ENCODE measurements at places on chromosomes 4 and X.

GRCh38 chr4:53060278-53060677, 198.2 kb downstream of the RASL11B start:
- H3K36me3 ChIP-seq = no peaks in the 10 kb centered on the region
- no peak overlapping the region for H3K4me3 ChIP-seq
- DNase-seq = no peak
- H3K4me1 ChIP-seq = no peaks in the 10 kb centered on the region
- H3K27ac ChIP-seq = no peak overlapping the region
- H3K27me3 ChIP-seq = no peaks in the 10 kb centered on the region

- H3K4me3 ChIP-seq = no peak overlapping the region
- no peak overlapping the region for H3K27ac ChIP-seq
- H3K4me1 ChIP-seq = peaks cover 1% of the 10 kb centered on the region
- no peaks in the 10 kb centered on the region for H3K36me3 ChIP-seq
- no peak for DNase-seq
Measured at GRCh38 chr4:183907871-183908683, 3.0 kb downstream of the STOX2 start.

- H3K4me3 ChIP-seq = no peak overlapping the region
- no peak overlapping the region for H3K27ac ChIP-seq
- no peak for DNase-seq
Measured at GRCh38 chrX:139156356-139156755, 374.2 kb upstream of the F9 start.

GRCh38 chr4:76872556-76872955, 25.4 kb downstream of the SOWAHB start:
- H3K27me3 ChIP-seq = peaks cover 4% of the 10 kb centered on the region
- H3K4me3 ChIP-seq = no peak overlapping the region
- no peak overlapping the region for H3K27ac ChIP-seq
- no peaks in the 10 kb centered on the region for H3K36me3 ChIP-seq
- H3K4me1 ChIP-seq = no peaks in the 10 kb centered on the region

- no peaks in the 10 kb centered on the region for H3K27me3 ChIP-seq
- H3K27ac ChIP-seq = no peak overlapping the region
- H3K36me3 ChIP-seq = peaks cover 42% of the 10 kb centered on the region
- no peak overlapping the region for H3K4me3 ChIP-seq
- no peaks in the 10 kb centered on the region for H3K4me1 ChIP-seq
Measured at GRCh38 chr4:51870441-51871188, 27.7 kb downstream of the DCUN1D4 start.

GRCh38 chr4:74032064-74032463, 6.4 kb downstream of the CXCL3 start:
- H3K36me3 ChIP-seq = no peaks in the 10 kb centered on the region
- H3K4me1 ChIP-seq = no peaks in the 10 kb centered on the region
- peaks cover 11% of the 10 kb centered on the region for H3K27me3 ChIP-seq
- DNase-seq = no peak
- no peak overlapping the region for H3K27ac ChIP-seq
- no peak overlapping the region for H3K4me3 ChIP-seq

- no peak overlapping the region for H3K4me3 ChIP-seq
- peaks cover 3% of the 10 kb centered on the region for H3K36me3 ChIP-seq
Measured at GRCh38 chr4:110619463-110620247, 3.2 kb downstream of the PITX2 start.

- H3K4me1 ChIP-seq = peaks cover 13% of the 10 kb centered on the region
- H3K27me3 ChIP-seq = no peaks in the 10 kb centered on the region
- DNase-seq = no peak
- H3K36me3 ChIP-seq = no peaks in the 10 kb centered on the region
- H3K4me3 ChIP-seq = no peak overlapping the region
Measured at GRCh38 chrX:112818114-112819007, 22.3 kb downstream of the AMOT start.

DNA sequence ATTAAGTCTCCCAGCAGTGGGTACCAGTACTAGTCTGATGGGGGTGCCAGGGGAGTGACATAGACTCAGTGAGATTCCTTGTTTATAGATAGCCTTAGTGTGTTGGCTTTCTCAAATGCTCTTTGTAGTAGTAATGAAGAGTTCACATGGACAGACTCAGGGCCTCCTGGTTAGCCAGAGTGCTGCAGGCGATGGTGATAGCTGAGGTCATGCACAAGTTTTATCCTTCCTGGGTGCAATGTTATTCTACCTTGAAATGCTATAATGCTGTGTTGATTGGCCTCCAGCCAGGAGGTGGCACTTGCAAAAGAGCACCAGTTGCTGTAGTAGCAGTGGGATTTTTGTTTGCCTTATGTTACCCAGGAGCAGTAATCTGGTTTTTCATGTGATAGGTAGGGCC, 35.5 kb upstream of the ADH4 start:
- H3K4me3 ChIP-seq = no peak overlapping the region
- H3K4me1 ChIP-seq = no peaks in the 10 kb centered on the region
- no peak for DNase-seq
- H3K27me3 ChIP-seq = no peaks in the 10 kb centered on the region

- no peaks in the 10 kb centered on the region for H3K4me1 ChIP-seq
- H3K27me3 ChIP-seq = no peaks in the 10 kb centered on the region
- H3K4me3 ChIP-seq = no peak overlapping the region
Measured at GRCh38 chr4:8553216-8553615, 27.0 kb upstream of the GPR78 start.

DNA sequence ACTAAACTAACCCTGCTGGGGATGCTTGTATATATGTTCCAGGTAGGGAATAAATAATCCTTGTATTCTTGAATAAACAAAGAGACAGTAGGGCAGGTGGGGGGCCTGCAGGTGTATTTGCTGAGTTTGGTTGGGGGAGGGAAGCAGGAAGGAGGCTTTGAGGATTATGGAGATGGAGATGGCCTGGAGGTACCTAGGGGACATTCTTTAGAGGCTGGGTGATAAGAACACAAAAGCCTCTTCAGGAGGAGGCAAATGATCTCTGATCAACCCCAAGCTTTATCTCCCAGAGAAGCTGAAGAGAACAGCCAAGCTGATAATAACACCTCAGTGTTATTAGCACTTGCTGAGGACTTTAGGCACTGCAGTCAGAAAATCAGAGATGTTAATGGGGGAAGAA, 187.7 kb downstream of the MGST2 start:
- DNase-seq = no peak
- H3K36me3 ChIP-seq = no peaks in the 10 kb centered on the region
- peaks cover 43% of the 10 kb centered on the region for H3K27me3 ChIP-seq
- H3K27ac ChIP-seq = no peak overlapping the region
- peaks cover 27% of the 10 kb centered on the region for H3K4me1 ChIP-seq
- H3K4me3 ChIP-seq = no peak overlapping the region

GRCh38 chr4:174520660-174521059, 1.6 kb downstream of the HPGD start:
- no peak overlapping the region for H3K4me3 ChIP-seq
- peaks cover 61% of the 10 kb centered on the region for H3K27me3 ChIP-seq
- peaks cover 12% of the 10 kb centered on the region for H3K4me1 ChIP-seq
- no peak overlapping the region for H3K27ac ChIP-seq

DNA sequence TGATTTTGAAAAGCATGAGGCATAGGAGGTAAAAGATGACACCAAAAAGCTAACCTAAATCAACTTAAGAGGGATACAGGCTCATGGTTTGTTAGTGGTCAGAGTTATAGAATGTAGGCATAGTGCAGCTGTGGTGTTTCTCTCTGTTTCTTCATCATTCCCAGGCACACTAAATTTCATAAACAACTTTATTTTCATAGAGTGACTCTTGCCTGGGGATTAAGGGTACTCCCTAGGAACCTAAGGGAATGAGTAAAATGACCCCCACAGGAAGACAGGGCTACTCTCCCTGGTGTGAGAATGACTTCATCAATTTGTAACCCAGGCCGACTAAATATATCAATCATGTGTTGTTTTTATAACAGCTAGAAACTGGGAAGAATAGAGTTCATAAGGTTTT, 11.1 kb downstream of the FABP2 start:
- DNase-seq = no peak
- no peak overlapping the region for H3K27ac ChIP-seq
- H3K4me3 ChIP-seq = no peak overlapping the region
- H3K36me3 ChIP-seq = no peaks in the 10 kb centered on the region
- H3K27me3 ChIP-seq = peaks cover 38% of the 10 kb centered on the region
- H3K4me1 ChIP-seq = peaks cover 10% of the 10 kb centered on the region

DNA sequence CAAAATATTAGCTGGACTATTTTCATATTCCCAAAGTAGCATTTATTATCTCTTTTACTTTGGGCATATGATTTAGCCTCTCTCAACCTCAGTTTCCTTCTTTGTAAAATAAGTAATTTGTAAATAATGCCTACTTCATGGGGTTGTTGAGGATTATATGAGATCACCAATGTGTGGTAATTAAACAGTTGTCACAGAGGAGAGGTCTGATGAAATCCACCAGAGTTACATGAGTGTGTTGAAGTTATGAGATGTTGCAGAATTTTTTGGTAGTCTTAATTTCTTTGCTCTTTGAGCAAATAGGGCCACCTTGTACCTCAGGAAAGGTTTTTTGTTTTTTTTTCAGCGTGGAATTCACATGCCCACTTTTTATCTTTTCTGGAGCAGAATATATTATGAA, 1.4 kb downstream of the COX7B start:
- no peak for DNase-seq
- H3K27ac ChIP-seq = peak overlapping the region; percentile 55
- H3K27me3 ChIP-seq = no peaks in the 10 kb centered on the region
- H3K4me1 ChIP-seq = peaks cover 12% of the 10 kb centered on the region
- peak overlapping the region; percentile 94 for H3K4me3 ChIP-seq
- H3K36me3 ChIP-seq = peaks cover 35% of the 10 kb centered on the region

DNA sequence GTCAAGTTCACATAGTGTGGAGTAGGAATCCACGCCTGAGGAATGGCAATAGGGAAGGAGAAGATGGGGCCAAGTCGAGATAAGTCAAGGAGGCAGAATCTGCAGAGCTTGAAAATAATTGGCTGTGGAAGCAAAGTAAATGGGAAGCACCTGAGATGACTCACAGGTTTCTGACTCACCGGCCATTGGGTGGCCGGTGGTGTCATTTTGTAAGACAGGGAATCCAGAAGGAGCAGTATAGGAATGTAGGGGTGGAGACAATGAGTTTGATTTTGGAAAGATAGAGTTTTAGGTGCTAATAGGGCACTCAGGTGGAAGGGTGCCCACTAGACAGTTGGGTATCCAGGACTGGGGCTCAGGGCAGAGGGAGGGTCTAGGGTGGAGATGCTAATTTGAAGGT, 201.0 kb upstream of the MAMLD1 start:
- no peak overlapping the region for H3K27ac ChIP-seq
- no peak overlapping the region for H3K4me3 ChIP-seq
- H3K27me3 ChIP-seq = no peaks in the 10 kb centered on the region
- H3K4me1 ChIP-seq = no peaks in the 10 kb centered on the region
- no peaks in the 10 kb centered on the region for H3K36me3 ChIP-seq

GRCh38 chr4:8393593-8394038, 46.9 kb downstream of the ACOX3 start:
- peaks cover 4% of the 10 kb centered on the region for H3K4me1 ChIP-seq
- H3K27me3 ChIP-seq = no peaks in the 10 kb centered on the region
- peaks cover 6% of the 10 kb centered on the region for H3K36me3 ChIP-seq
- no peak overlapping the region for H3K4me3 ChIP-seq

GRCh38 chrX:121356139-121356849, 308.9 kb downstream of the GLUD2 start:
- H3K27me3 ChIP-seq = no peaks in the 10 kb centered on the region
- DNase-seq = no peak
- H3K4me1 ChIP-seq = no peaks in the 10 kb centered on the region
- no peak overlapping the region for H3K27ac ChIP-seq
- H3K4me3 ChIP-seq = no peak overlapping the region

DNA sequence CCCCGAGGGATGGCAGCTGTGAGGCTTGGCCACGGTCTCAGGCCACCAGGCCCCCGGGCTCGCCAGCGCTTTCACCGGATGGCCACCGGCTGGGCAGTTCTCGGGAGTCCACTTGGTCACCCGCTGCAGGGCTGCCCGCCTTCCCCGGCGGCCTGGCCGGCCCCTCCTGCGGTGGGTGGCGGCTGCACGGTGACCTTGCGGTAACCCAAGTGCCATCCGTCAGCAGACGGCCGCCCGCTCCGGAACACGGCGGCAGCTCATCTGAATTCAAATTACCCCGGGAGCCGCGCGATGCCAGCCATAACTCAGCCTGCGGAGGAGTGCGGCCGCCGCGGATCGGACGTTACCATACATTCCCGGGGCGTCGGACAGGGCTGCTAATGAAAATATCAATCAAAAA, 60.7 kb downstream of the FAM53A start:
- H3K36me3 ChIP-seq = no peaks in the 10 kb centered on the region
- no peak overlapping the region for H3K4me3 ChIP-seq
- H3K27ac ChIP-seq = no peak overlapping the region
- H3K4me1 ChIP-seq = no peaks in the 10 kb centered on the region

GRCh38 chrX:66360894-66361293, 196.8 kb downstream of the HEPH start:
- H3K4me1 ChIP-seq = no peaks in the 10 kb centered on the region
- H3K27ac ChIP-seq = no peak overlapping the region
- H3K4me3 ChIP-seq = no peak overlapping the region
- DNase-seq = no peak
- no peaks in the 10 kb centered on the region for H3K36me3 ChIP-seq
- no peaks in the 10 kb centered on the region for H3K27me3 ChIP-seq

DNA sequence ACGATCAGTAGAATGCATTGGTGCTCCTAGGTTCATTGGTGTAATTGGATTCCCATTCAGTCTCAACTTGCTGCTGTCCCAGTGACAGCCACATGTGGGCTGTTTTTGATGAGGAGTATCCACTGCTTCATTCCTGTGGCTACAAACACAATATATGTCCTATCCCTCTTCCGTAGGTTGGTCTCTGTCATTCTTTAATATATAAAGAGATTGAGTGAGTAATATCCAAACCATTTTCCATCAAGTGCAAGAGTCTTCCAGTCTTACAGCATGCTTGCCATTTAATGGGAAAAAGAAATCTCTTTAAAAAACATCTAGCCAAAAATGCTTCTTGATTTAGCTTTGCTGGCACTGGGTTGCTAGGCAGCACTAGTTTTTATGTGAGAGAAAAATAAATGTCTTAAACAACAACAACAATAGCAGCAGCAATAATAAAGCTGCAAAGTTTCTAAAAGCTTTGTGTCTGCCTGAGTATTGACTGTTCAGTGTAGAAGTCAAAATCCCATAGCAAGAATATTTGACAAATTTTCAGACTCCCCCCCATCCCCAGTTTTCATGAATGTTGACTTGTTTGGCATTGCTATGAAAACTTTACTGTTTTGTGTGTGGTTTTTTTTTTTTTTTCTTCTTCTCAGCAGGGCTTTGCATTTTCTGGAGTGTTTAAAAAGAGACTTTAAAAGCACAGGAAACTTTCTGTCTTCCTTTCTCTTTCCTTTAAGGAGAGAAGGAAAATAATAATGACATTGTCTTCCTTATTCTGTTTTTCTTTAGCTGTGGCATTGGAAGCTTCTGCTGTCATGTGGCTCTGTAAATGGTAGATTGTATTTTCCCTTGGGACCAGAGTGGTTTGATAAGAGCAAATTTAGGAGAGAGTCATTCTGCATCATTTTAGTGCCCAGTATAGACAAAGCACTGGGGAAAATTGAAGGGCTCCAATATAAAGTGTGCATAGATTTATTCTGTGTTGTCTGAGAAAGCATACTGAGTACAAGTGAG, 244.3 kb downstream of the ARHGAP10 start:
- H3K4me1 ChIP-seq = peaks cover 19% of the 10 kb centered on the region
- H3K27ac ChIP-seq = no peak overlapping the region
- H3K27me3 ChIP-seq = peaks cover 5% of the 10 kb centered on the region
- no peak for DNase-seq
- peaks cover 5% of the 10 kb centered on the region for H3K36me3 ChIP-seq
- no peak overlapping the region for H3K4me3 ChIP-seq

All from activated T-helper 2 cell treated with anti-CD3 and anti-CD28 coated beads, Interferon-gamma antibody, Interleukin-2, Interleukin-4, amounts not matched to agents 10 μg/mL and 5 μg/mL and 100 μg/mL, durations not matched to agents 14 hours and 24 hours and 36 hours (primary cell).